Mesenchymal stem cell (in vitro differentiated cells and primary cell): ENCODE measurements at places on chromosomes 12 and 14.
A peak's percentile ranks its signal among the peaks of the same experiment; 100 is the strongest.

- DNase-seq = no peak
Measured at GRCh38 chr14:89926694-89927093, 27.8 kb downstream of the EFCAB11 start.

- DNase-seq = no peak
Measured at GRCh38 chr12:93134175-93134890, 205.2 kb upstream of the EEA1 start.

GRCh38 chr14:60353420-60353819, 104.4 kb downstream of the PPM1A start:
- no peak for DNase-seq

- peak; percentile 33 for DNase-seq
Measured at GRCh38 chr14:71437870-71438269, 494.4 kb upstream of the RGS6 start.

DNA sequence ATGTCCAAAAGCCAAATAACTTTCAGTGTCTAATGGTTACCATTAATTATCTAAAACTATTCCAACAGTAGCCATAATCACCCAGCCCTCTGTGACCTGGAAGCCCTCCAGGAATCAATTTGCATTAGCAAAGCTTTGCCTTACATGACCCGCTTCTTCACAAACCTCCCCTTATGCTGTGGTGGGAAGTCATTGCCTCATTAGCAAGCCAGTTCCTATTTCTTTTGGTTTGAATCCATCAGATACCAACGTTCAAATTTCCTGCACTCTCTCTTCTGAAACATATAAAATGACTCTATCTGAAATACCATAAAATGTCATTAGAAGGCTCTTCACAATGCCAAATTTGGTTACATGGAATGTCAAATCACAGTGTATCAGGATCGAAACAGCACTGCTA, 268.3 kb upstream of the PRKD1 start:
- DNase-seq = no peak

DNA sequence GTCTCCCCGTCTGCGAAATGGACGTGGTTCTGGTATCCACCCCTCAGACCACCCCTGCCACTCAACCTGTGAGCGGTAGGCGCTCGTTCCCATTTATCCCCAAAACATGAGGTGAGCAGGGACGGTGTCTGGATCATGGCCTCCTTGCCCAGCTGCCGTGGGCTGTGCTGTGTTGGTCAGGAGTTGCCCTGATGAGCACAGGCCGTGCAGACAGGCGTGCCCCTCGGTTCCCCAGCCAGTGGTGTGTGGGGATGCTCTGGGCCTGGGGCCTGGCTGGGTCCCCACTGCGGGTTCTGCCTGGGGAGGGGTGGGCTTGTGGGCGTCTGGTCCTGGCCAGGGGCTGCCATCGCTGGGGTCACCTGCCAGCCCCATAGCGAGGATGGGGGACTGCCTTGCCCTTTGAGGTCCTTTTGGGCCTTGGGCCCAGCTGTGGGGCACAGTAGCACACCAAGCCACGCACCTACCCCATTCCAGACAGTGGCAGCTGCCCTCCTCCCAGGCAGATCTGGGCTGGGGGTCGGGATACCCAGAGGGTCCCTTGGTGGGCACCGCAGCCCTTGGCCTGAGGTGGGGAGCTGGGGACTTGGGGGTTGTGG, 11.3 kb upstream of the PUS1 start:
- DNase-seq = no peak

GRCh38 chr14:80638620-80639515, 302.7 kb downstream of the CEP128 start:
- peak; percentile 51 for DNase-seq

GRCh38 chr12:70049596-70050360, 193.5 kb upstream of the CNOT2 start:
- DNase-seq = no peak

DNA sequence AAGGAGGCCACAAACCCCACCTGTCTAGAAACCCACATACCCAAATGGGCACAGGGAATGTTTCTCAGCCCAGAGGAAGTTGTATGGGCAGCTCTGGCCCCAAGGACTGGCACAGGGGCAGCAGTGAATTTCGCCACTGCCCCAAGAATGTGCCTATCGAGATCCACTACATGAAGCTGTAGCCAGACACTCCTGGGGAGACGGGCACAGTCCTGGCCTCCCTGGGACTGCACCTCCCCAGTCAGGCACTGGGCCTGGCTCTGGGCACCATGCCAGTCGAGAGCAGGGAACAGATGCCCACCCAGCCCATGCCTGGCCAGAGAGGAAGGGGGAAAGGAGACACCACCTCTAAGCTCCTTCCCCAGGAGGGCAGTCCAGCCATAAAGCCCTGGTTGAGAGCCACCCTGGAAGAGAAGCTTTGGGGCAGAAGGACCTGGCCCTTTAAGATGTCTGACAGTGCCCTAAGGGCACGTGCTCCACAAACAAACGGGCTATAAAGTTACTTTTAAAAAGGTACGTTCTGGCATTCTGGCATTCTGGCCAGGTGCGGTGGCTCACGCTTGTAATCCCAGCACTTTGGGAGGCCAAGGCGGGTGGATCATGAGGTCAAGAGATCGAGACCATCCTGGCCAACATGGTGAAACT, 8.4 kb downstream of the ADCY6 start:
- no peak for DNase-seq

- no peak for DNase-seq
Measured at GRCh38 chr14:24349742-24350141, 10.0 kb upstream of the RIPK3 start.

- DNase-seq = peak; percentile 35
Measured at GRCh38 chr12:6635856-6636531, at the start of gene LPAR5. Gene LPAR5 (minus strand): TSS chr12:6635959. CDS start chr12:6621248, 14,711 bp downstream.

DNA sequence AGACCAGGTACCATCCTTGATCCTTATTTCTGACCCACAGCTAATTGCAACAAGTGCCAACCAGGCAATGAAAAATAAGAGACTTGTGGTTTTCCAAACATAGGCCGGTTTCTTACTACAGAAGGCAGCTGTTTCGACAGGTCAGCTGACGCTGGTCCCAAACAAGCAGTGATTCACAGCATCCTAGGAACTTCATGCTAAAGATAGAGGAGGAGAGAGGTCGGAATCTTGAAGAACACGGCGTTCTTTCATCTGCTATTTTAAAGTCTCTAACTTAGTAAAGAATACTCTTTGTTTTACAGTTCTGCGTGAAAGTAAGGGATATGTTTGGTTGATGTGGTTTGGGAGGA, 28.1 kb upstream of the ADGRD1 start:
- peak; percentile 16 for DNase-seq

DNA sequence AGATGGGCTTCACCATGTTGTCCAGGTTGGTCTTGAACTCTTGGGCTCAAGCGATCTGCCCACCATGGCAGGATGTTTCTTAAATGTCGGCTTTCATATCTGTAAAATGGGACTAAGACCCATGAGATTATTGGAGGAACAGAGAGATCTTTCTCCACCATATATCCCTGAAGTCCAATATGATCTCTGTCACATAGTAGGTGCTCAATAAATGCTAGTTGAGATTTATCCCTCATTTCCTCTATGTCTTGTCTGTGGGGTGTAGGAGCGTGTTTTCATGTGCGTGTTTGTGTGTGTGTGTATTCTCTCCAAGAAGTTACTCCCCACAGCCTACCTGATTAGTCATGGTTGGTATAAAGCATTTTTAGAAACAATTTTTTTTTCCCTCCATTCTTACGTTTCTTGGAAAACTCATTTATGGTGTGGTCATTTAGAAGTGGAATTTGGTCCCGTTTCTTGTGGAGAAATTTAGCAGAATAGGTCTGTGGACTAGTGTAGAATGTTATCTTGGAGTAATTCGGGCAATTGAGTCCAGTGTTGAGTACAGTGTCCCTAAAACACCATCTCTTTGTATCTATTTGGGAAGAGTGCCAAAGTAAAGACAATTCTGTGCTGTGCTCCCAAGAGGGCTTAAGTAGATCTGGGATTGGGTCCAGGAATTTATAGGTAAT, 4.3 kb downstream of the STRAP start:
- no peak for DNase-seq

- DNase-seq = peak; percentile 83
Measured at GRCh38 chr12:104426926-104427546, 29.7 kb upstream of the CHST11 start.

- no peak for DNase-seq
Measured at GRCh38 chr12:61687407-61687806, 572.8 kb upstream of the USP15 start.

DNA sequence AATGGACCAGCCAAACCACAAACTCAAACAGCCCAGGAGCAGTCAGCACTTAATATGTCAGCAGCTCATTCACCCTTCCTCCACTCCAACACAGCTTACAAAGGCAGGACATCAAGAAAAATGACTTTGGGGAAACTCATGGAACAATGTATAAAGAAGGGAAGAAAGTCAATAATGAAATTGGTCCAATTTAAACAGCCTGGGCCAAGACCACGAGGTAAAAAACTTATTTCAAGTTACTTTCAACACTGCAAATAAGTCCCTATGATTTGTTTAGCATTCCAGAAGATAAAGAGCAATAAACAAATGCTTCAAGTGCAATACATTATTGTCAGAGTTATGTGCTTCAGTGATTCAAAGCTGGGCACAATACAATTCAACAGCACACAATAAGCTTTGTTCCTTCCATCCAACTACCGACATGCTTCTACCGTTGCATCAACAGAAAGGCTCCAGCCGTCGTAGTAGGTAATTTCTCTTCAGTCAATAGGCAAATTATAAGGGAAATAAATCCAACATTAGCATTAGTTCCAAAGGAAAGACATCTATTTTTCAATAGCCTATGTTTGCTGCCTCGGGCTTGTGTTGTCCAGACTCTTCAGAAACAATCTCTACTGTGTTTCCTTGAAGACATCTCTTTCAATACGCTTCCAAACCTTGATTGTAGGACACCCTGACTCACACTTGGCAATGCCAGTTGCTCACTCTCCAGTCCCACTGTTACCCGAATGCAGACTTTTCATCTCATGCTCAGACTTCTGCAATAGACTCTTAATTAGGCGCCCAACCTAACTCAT, 225.7 kb downstream of the NUAK1 start:
- peak; percentile 48 for DNase-seq

DNA sequence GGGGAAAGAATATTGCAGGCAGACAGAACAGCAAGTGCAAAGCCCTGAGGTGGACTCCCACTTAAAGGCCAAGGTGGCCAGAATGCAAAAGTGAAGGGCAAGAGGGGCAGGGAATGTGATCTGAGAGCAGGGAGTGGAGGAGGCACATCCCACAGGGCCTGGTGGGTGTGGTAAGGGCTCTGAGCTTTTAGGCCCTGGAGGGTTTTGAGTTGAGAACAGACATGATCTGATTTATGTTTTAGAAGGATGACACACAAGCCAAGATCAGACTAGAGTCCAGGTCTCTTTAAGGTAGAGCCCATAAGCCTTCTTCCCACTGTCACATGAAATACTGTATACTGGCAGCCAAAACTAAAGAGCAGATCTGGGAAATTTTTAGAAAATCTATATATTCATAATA, 162.5 kb downstream of the SLC38A4 start:
- peak; percentile 6 for DNase-seq

DNA sequence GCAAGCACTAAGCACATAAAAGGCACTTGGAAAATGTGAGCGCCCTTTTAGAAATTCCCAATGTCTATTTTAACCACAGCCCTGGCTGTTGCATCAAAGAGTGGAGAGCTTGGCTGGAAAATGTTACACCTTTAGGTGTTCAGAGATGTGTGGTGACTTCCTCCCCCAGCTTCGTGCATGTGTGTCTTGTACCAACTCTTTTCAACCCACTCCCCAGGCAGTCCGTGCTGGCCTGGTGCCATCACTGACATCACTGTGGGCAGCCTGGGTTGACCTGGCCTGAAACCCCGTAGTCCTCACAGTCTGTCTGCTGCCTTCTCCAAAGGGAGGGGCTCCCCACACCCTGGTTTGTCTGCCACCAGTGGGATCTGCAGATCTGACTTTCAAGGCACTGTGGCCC, 101.8 kb downstream of the SCARB1 start:
- DNase-seq = peak; percentile 79

- no peak for DNase-seq
Measured at GRCh38 chr12:29804019-29804418, 20.3 kb upstream of the TMTC1 start.

DNA sequence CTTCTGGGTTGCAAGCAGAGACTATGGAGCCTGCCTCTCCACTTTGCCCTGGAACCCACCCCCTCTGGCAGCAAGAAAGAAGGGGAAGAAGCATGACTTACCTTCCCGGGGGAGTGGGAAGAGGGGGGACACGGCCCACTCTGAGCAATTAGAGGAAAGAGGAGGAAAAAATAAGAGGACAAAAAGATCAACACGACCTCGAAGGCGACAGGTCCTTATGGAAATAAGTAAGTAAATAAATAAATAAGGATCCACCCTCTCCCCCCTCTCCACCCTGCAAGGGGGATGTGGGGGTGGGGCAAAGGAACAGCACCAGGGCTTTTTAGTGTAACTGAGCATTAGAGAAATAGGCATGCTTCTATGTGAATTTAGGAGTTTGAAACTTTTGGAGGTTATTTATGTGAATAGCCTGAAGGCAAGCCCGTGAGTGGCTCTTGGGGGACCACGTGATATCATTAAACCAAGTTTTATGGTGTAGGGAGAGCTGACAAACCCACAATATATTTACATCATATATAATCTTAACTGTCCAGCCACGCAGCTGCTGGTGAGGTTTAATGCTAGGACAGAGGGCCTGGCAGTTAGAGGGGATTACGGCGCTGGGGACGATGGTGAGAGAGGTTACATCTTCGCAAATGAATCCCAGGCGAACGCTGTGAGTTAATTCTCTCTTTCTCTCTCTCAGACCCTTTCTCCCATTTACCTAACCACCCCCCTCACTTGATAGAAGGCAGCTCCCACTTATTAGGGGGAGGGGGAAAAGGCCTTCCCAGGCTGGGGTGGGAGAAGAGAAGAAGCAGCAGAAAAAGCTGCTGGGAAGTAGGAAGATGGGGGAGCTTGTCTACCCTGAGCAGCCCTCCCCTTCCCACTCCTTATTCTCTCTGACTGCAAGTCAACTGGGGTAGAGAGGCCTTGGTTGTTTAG, 4.8 kb downstream of the HOXC5 start:
- peak; percentile 43 for DNase-seq

- DNase-seq = no peak
Measured at GRCh38 chr14:69882116-69882864, 3.1 kb downstream of the SMOC1 start.

- DNase-seq = no peak
Measured at GRCh38 chr12:109504068-109504467, 26.6 kb downstream of the UBE3B start.

DNA sequence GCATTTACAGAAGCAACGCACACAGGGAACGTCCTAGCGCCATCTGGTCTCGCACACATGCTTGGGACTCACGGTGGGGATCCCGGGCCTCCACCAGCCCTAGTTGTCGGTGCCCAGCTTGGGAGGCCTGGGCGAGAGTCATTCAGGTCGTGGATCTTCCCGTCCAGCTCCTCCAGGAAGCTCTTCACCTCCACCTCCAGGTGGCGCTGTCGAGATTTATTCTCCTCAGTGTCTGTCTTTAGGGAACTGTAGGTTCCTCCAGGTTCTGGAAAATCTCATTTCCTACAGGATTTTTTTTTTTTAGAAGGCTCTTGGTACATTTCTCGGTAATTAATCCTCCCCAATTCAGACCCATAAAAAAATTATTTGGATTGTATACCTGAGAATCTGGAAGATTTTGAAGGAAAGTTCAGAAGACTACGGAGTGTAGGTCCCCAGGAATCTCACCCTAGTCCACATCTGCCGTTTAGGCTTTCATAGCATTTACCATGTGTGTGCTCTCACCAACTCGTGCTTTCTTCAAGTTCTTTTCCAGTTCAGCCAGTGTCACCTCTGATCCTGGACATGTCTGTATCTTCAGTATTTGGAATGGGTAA, 910.0 kb downstream of the TMEM121 start:
- no peak for DNase-seq
